ENCODE measurements at places on chromosomes 7 and 10.
A peak's percentile ranks its signal among the peaks of the same experiment; 100 is the strongest.

DNA sequence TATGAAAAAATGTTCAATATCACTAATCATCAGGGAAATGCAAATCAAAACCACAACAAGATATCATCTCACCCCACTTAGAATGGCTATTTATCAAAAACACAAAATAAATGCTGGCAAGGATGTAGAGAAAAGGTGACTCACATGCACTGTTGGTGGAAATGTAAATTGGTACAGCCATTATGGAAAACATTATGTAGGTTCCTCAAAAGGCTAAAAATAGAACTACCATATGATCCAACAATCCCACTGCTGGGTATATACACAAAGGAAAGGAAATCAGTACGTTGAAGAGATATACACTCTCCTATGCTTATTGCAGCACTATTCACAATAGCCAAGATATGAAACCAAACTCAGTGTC lies 50.2 kb downstream of the CDK1 start:
- DNase-seq: no peak

GRCh38 chr10:60495338-60496055 lies 105.8 kb upstream of the ANK3 start:
- DNase-seq: no peak

DNA sequence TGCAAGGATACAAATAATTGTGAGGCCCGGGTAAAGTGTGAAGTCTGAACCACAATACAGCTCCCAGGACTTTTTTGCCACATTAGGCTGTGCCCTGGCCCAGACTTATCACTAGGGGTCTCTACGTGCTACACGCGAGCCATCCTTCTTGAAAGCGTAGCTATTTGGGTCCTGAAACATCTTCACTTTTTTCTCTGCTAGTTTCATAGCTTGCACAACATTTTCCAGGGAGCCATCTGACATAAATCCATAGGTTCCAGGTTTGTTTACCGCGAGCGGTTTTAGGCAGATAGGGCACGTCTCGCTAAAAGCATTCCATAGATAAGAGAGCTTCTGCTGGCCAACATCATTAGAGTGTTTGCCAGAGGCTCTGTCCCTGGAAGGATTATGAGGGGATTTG lies 226.5 kb downstream of the RPS24 start:
- no peak for DNase-seq

- no peak for DNase-seq
Observed at GRCh38 chr10:12658526-12658925, 309.2 kb downstream of the CAMK1D start.

GRCh38 chr7:106451171-106451570 lies 166.4 kb upstream of the NAMPT start:
- DNase-seq: no peak

DNA sequence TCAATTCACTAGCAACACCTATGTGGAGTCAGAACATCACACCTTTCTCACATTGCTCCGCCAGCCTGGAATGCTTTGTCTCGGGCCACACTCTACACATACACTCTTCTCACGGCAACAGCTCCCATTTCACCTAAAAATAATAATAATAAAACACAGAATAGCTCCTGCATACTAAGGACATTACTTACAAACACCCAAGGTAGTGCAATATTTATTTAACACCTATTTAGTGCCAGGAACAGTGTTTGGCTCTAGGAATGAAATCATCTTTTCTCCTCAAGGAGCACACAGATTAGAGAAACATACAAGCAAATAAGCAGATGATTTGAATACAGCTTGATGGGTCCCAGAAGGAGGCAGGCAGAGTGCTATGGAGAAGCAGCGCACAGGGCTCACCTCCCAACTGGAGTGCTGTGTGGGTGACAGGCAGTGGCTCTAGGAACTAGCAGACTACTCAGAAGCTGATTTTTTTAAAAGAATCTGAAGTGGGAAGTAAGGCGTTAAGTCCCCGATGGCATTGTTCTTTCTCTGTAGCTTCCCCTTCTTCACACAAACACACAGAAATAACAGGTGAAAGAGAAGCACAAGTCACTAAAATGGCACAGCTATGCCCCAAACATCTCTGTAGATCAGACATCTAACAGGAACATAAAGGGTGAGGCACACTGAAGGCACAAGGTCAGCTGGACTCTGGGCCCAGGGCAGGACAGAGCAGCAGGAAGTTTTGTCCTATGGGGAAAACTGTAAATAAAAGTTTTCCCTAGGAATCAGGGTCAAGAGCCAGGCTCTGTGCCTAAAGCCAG lies 16.7 kb downstream of the USP6NL start:
- no peak for DNase-seq

DNA sequence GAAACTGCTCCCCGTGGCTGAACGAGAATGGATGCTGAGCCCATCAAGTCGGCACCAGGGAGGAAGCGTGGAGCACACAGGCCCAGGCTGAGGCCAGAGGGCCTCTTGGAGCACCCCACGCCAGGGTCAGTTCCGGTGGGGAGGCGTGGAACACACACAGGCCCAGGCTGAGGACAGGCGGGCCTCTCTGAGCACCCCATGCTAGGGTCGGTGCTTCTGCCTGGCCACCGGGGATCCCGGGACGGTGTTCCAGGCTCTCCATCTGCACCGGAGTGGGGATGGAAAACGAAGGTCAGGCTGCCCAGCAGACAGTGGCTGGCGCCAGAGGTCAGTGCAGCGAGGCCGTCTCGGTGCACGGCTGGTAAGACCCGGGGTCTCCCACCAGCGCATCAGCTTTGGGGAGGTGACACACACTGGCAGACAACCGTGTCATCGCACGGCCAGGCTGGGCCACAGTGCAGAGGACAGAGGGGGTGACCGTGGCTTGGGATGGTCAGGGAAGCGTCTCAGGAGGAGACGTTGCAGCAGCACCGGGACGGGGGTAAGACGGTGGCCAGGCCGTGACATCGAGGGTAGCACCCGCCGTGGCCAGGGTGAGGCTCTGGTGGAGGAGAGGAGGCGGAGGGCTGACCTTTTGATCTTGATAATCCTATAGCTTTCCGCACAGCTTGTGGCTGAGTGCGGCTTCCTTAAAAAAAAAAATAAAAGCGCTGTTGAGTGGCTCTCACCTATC lies 203.9 kb downstream of the ELFN1 start:
- no peak for DNase-seq

- DNase-seq: no peak
Observed at GRCh38 chr10:114525368-114525949, 121.2 kb upstream of the AFAP1L2 start.

DNA sequence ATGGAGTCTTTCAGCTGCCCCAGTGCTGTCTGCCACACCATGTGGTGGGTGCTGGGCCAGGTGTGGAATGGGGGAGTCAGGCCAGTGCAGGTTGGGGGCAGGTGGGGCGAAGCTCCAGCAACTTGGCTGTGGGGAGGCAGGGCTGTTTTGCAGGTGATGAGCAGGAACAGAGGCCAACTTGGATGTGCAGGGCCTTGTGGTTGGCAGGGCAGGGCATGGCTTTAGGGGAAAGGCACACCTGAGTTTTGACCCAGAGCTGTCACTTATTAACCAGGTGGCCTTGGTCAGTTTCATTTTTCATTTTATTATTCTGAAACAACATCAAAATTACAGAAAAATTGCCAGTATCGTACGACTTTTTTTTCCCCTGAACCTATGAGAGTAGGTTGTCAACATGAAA lies 1.1 kb upstream of the SFTPA2 start:
- no peak for DNase-seq

DNA sequence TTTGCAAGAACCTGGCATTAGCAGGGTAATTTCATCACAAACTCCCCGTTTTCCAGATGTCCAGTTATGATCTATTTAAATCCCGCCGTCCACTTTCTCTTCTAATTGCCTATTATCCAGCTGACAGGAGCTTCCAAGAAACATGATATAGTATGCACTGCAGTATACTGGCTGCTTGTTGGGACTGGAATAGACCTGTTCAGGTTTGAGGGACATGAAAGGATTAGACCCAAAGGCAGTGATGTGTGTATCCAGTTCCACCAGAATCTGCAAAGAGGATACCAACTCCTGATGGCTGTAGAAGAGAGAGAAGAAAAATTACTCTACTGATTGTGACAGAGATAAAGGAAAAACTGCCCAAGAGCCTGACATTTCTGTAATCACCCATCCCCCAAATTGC lies 8.9 kb downstream of the MSS51 start:
- no peak for DNase-seq

DNA sequence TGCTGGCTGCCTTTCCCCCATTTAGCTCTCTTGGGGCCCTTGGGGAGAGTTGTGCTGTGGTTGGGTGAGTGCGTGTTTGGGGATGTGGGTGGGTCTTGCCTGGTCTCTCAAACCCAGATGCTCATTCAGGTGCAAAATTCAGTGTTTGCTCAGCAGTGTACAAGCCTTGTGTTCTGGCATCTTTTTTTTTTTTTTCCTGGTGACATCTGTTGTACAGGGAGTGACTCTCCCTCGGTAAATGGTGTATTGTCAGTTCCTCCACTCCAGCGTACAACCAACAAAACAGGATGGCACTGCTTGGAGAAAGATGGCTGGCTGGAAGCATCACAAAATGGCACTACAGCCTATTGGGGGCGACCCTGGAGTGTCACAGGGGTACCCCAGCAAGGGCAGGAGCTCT lies 75.5 kb downstream of the LRMDA start:
- no peak for DNase-seq

GRCh38 chr7:3771906-3772305 lies 470.9 kb downstream of the SDK1 start:
- no peak for DNase-seq

DNA sequence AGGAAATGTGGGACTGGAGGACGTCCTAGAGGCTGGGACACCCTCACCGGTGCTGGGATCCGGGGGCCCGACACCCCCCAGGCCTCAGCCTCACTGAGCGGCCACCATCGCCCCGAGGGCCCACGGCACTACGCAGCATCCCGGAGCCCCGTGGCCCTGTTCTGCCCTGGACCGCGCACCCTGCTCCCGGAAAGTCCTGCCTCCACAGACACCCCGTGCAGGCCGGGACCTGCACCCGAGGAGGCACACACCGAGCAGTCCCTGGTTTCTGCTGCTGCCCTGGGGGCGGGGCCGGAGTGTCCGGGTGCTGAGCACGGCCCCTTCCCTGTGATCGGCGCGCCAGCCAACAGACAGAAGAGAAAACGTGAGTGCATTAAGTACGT lies 18.1 kb upstream of the KNDC1 start:
- no peak for DNase-seq

GRCh38 chr7:141232286-141233051 lies 158.6 kb downstream of the TMEM178B start:
- no peak for DNase-seq

- DNase-seq: no peak
Observed at GRCh38 chr10:82932451-82932850, 1057.5 kb downstream of the NRG3 start.

GRCh38 chr10:50621968-50622705 lies 1.6 kb downstream of the SGMS1 start:
- peak; percentile 68 for DNase-seq

GRCh38 chr10:3239066-3239919 lies 66.7 kb upstream of the PITRM1 start:
- DNase-seq: no peak

- DNase-seq: no peak
Observed at GRCh38 chr7:141161550-141162535, 88.0 kb downstream of the TMEM178B start.

DNA sequence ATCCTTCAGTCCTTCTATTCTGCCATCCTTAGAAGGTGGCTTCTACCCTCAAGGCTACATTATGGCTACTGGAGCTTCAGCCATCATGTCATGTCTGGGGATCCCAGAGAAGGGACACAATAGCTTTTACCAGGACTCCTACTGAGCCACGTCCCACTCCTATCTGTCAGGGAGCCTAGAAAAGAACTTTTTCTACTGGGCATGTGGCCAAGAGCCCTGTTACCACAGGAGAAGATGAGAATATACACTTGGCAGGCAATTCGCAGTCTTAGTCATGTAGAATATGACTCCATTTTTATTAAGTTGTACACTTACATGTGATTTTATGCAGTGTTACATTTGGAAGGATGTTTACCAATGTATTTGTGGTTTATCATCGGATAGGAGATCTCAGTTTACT lies 64.6 kb upstream of the KCNMA1 start:
- DNase-seq: no peak

DNA sequence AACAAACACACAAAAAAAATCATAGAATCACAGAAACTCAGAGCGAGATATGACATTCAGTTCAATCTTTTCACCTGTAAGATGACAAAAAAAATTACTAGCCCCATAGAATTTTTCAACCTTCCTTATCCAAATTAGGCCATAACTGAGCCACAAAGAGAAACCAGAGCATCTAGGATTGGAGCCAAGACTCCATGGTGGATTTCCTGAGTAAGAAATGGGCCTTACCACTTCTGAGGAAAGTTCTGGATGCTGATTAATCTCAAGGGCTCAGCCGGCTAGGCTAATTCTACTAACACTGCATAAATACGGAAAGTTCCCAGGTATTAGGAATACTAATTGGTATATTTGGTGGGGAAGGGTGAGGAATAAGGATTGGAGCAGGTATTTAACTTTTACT lies 16.8 kb downstream of the LIPM start:
- no peak for DNase-seq

- DNase-seq: no peak
Observed at GRCh38 chr7:138684340-138684739, 16.8 kb downstream of the SVOPL start.

GRCh38 chr7:28808796-28809533 lies 149.2 kb downstream of the TRIL start:
- no peak for DNase-seq

GRCh38 chr7:137667633-137668387 lies 179.0 kb downstream of the DGKI start:
- DNase-seq: no peak

DNA sequence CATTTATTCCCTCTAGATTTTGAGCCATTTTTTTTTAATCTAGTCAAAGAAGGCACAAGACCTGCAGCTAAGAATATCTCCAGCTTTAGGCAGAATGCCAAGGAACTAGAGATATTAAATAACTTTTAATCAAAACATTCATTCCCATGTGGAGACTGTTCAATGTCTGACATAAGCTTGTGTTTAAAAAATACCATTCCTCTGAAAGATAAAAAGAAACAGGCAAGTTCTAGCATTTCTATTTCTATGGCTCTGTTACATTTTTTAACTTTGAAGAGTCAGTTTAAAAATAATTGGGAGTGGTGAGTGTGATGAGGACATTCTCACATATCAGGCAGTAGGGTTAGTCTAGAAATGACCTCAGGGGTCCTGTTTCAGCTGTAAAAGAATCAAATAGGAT lies 48.0 kb downstream of the RHOBTB1 start:
- no peak for DNase-seq

- DNase-seq: peak; percentile 75
Observed at GRCh38 chr10:69318106-69318866, 40.0 kb downstream of the HK1 start.

- no peak for DNase-seq
Observed at GRCh38 chr10:6423004-6423403, 157.1 kb downstream of the PRKCQ start.

DNA sequence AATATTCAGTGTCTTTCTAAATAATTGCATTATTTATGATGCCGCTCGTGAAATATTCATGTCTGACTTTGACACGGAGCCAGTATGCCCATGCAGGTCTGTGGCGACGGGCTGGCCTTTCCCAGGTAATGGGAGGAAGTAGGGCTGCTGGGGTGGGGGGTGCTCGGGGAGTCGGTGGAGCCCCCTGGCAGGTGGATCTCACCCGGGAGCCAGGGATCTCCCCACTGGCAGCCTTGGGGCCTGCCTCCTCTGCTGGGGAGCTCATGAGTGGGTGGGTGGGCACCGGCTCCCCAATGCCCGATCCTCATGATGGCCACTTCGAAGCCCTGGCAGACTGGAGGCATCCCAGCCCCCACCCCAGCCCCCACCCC lies 52.8 kb downstream of the PWWP2B start:
- no peak for DNase-seq

- no peak for DNase-seq
Observed at GRCh38 chr10:1074748-1075308, 18.6 kb downstream of the WDR37 start.
